ENCODE measurements at places on chromosomes 16 and 17.

DNA sequence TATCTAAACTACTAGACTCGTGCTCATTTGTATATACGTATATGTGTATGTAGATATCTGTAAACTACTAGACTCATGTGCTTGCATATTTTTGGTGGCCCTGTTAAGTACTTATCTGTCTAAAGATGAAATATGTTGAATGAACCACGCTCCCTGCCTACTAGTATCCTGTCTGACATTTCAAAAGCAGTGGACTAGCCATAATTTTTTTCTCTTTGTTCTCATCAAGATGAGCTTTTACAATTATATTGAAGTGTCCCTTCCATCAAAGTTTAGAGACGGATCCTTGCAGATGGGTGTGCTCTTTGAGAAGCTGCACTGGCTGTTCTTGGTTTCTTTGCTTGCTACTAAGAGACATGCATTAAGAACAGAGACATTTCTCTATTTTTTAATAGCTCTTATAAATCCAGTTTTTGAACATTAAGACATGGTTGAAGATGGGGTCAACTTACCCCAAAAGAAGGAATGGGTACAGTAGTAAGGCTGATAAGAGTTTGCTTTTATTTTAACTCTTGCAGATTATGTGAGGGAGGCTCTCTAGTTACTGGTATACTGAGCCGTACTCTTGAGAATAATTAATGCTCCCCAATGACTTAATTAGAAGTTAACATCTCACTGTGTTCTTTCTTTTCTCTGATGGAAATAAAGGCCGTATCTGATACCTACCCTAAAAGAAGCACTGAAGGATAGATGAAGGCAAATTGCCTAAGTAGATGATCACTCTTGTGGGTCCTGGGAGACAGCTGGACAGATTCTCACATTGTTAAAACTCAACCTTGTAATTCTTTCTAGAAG lies 3.4 kb downstream of the CNTNAP4 start:
- DNase-seq: no peak

- no peak for DNase-seq
Measured at GRCh38 chr17:16342979-16343378, 10.3 kb downstream of the CENPV start.

DNA sequence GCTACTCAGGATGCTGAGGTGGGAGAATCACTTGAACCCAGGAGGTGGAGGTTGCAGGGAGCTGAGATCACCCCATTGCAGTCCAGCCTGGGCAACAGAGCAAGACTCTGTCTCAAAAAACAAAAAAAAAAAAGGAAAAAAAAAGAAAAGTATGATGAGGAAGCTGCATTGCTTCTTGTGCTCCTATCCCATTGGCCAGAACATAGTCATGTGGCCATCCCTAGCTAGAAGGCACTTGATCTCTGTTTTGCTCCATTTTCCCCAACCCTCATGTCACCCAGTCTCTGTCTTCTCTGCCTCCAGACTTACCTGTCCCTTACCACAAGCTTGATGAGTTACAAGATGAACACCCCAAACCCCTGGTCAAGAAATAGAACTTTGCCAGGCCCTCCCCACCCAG lies 112.7 kb upstream of the TMEM97 start:
- no peak for DNase-seq

DNA sequence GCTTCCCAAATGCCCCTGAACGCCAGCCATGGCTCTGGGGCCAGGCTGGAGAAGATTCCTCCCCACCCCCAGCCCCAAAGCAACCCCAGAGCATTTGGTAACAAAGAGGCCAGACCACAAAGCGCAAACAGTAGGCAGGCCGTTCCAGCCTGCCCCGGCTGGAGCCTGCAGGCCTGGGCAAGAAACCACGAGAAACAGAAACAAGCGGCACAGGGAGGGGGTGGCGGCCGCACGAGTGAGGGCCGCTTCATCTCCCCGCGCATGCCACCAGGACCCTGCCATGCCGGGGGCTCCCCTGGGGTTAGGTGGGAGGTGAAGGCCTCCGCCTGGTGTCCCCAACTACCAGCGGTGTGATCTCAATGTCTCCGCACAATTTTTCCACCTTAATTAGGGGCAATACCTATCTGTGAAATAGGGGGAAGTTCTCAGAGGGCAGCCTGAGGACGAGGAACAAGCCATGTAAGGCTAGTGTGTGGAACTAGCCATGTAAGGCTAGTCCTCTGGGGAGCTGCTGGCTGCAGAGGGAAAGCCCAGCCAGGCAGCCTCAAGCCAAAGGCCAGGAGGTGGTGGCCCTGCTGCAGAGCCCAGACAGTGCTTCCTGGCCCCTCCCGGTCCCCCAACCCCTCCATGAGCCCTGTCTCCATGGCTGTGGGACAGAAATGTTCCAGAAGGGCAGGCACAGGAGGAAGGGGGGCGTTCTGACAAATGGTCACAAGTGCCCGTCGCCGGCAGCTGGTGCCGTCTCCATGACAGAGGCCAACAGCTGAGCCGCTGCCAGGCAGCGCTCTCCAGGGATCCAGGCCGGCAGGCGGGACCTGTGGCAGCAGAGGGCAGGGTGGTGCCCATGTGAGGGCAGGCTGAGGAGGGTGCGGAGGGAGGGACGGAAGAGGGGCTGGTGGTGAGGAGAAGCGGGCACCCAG lies 14.5 kb upstream of the MTSS2 start:
- DNase-seq: no peak

DNA sequence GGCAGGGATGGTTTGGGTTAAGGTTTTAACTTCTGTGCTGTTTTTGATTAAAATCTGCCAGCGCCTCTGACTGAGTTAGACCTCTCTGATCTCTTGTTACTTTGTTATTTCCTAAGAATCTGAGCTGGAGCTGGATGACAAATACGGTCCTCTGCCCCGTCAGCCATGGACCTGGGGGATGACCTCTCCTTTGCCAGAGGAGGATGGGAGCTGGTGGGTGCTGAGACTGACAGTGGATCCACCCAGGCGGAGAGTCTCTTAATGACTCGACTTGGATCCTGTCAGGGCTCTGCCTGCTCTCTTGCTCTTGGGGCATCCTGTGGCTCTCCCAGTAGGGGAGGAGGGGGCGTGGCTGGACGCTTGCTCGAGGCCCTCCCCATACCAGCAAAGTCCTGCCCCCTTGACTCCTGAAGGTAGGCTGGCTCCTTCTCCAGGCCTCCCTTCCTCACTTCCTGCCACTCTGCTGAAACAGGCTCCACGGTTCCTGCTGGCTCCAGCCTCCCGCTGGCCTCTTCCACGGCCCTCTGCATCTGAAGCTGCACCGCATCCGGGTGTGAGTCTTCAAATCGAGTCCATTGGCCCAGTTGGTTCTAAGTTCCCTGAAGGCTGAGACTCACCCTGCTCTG lies 24.8 kb upstream of the MAP3K14 start:
- no peak for DNase-seq

- DNase-seq: no peak
Measured at GRCh38 chr17:65324611-65325342, 187.6 kb downstream of the RGS9 start.

DNA sequence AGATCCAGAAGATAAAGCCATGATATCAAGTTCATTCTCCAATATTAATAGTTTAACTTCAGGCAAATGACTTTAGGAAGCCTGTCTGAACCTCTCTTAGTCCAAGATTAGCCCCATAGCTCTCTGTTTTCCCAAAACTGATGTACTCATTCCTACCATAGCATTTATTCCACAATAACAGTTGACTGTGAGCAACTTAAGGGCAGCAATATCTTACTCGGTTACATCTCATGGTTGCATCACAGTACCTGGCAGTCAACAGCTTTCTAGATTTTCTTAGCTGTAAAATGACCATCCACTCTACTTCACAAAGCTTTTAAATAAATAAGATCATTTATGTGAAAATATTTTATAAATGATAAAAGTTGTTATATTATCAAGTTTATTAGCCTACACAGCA lies 58.2 kb upstream of the STAC2 start:
- DNase-seq: no peak

- DNase-seq: peak; percentile 85
Measured at GRCh38 chr17:3963237-3964201, 718 bp downstream of the ATP2A3 start.

- no peak for DNase-seq
Measured at GRCh38 chr16:46718214-46718613, 28.8 kb downstream of the ORC6 start.

GRCh38 chr17:28957277-28957991 lies 6.1 kb upstream of the PHF12 start:
- DNase-seq: no peak

DNA sequence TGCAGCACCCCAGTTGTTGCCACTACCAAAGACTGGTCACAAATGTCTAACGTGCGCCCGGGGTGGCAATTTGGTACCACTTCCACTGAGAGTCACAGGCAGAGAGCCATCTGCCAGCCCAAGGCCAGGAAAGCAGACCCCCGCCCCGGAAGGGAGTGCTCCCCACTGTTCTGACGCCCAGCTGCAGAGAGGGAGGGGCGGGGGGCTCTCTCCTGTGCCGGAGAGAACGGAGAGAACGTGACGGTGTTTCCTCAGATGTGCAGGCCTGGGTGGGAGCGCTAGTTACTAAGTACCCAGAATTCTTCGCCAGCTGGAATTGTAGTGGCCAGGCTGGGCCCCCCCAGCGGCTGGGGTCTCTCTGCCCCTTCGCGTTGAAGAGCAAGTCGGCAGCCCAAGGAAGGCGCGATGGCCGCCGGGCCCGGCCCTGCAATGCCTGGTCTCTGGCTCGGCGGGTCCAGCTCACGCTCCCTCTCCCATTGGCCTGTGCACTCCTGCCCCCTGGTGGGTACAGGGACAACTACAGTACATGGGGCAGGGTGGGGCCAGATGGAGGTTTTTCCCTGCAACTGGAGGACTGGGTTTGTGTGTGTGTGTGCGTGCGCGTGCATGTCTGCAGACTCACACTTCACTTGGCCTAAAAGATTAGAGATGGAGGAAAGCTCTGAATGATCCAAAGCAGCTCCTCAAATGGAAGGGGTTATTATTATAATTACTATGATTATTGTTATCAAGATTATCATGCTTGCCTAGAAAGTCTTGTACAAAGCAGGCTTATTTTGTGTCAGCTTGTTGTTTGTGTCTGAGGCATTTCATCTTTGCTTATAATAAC lies 107.1 kb downstream of the AMFR start:
- peak; percentile 58 for DNase-seq

DNA sequence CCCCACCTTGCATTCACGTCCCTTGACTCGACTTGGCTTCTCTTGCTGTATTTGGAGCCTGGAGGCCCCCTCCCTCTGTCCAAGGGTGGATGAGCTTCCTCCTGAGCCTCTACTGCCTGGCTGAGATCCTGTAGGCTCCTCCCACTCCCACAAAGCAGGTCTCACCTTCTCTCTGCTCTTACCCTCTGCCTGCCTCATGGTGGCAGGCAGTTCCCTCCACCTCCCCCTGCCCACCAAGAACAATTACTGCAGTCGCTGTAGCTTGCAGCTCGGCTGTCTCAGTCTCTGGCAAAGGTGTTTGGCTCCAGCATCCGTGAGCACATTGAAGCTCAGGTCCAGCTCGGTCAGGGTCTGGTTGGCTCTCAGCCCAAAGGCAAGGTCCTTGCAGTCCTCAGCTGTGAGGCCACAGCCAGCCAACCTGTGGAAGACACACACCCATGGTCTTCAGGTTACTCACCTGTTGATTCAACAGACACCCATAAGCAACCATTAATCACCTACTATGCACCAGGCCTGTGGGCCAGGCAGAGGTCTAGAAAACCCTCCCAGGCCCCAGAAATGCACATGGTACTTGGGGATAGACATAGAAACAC lies 42.6 kb downstream of the NLRP1 start:
- no peak for DNase-seq

DNA sequence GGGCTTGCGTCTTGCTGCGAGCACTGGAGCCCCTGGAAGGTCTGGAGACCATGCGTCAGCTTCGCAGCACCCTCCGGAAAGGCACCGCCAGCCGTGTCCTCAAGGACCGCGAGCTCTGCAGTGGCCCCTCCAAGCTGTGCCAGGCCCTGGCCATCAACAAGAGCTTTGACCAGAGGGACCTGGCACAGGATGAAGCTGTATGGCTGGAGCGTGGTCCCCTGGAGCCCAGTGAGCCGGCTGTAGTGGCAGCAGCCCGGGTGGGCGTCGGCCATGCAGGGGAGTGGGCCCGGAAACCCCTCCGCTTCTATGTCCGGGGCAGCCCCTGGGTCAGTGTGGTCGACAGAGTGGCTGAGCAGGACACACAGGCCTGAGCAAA lies 7.4 kb downstream of the MPG start:
- DNase-seq: peak; percentile 46

DNA sequence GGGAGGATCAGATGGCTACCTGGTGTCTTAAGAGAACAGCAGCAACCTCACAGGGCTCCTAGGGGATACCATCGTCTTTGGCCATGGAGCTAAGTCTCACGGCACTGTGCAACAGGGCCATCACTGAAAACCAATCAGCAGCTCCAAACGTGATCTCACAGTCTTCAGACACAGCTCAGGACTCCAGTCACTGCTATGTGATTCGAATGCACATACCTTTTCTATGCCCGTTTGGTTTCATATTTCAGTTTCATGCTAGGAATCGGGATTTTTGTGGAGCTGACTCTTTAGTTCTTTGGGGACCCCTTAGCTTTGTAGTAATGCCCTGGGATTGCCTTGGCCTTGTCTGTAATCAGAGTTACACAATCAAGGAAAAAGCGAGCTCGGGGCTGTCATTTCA lies 162.8 kb upstream of the CDH11 start:
- DNase-seq: no peak

- no peak for DNase-seq
Measured at GRCh38 chr17:82802075-82802780, 37.6 kb downstream of the ZNF750 start.

DNA sequence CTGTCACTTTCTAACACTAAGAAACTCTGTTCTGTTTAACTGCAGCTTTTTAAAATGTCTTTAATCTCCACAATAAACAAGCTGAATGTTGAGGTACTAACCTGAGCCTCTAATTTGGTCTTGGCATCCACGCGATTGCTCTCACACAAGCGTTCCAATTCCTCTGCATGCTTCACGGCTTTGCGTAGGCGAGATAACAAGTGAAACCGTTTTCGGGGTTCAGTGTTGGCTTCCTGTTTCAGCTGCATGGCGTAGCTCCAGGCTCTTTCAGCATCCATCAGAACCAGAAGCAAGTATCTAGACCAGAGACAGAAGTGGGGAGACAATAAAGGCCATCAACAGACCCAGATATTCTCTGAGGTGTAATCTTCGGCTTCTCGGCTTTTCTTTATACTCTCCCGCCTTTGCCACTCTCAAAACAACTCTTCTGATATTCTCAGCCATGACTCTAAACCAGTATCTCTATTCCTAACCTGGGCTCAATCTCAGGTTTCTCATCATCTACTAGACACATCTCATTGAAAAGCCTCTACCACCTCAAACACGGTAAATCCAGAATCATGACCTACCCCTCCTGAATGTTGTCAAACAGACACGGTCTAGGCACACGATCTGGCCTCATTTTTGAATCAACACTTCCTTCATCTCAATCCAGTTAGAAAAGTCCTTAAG lies 8.3 kb downstream of the SRP68 start:
- peak; percentile 31 for DNase-seq
